ENCODE measurements at places on chromosomes 3 and 15.

GRCh38 chr3:31829826-31830426, 151.1 kb downstream of the OSBPL10 start:
- DNase-seq: no peak

- DNase-seq: peak; percentile 5
Measured at GRCh38 chr3:190911382-190911781, 48.9 kb upstream of the GMNC start.

GRCh38 chr15:69556344-69556743, 103.7 kb downstream of the RPLP1 start:
- DNase-seq: no peak

DNA sequence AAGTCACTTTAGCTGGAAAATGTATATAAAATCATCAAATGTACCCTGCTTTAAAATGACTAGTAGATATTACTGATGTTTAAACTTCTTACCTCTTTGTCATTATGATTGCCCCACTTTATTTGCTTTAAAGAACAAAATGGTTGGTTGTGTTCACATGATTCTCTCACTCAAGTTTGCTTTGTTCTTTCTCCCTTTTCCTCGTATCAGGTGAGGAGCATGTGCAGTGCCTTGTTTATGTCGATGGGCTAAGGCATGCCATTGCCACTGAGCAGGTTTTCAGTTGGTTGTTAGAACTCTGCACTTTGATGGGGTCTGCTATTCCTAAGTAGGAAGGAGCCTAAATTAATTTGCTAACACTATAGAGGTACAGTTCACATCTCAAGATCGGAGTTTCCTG, 5.3 kb downstream of the MAP2K5 start:
- no peak for DNase-seq

DNA sequence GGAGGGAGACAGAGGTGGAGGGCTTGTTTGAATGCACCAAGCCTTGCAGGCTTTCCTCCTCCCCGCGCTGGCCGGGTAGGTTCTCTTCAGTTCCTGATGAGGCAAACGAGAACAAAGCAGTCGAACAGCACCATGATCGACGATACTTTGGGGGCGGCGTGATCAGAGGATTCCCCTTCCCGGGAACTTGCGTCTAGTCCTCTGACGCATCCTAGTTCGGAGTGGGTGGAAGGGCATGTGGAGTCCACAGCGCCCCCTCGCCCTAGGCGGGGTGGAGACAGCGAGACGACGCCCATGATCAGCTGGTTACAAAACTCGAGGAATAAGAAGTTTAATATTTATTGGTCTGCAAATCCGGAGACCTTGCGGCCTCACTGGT, 452 bp upstream of the SV2B start:
- DNase-seq: no peak

- no peak for DNase-seq
Measured at GRCh38 chr3:70603103-70603502, 290.7 kb upstream of the MDFIC2 start.

DNA sequence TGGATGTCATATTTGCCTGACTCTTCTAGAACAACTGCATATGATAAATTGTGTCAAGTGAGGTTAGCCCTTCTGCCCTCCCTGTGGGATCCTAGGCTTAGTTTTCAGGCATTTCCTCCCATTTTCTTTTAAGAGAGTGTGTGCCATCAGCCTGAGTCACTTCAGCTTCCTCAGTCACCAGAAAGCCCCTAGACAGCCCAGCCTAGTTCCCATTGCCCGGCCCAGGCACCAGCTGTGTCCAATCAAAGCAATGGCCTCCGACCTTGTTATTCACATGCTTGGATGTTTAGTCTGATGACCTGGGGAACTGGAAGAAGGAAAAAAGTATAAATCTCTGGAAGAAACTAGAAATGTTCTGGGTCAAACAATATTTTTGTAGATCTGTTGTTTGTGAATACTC, 221.9 kb upstream of the LRIG1 start:
- no peak for DNase-seq

- no peak for DNase-seq
Measured at GRCh38 chr15:39304201-39304841, 276.6 kb upstream of the THBS1 start.

- DNase-seq: no peak
Measured at GRCh38 chr3:164608554-164609276, 469.6 kb downstream of the SI start.

GRCh38 chr15:68330901-68331300, 53.4 kb downstream of the FEM1B start:
- DNase-seq: no peak

- DNase-seq: no peak
Measured at GRCh38 chr15:78768531-78769408, 42.5 kb downstream of the ADAMTS7 start.

- no peak for DNase-seq
Measured at GRCh38 chr3:145522179-145522578, 638.8 kb downstream of the PLOD2 start.

DNA sequence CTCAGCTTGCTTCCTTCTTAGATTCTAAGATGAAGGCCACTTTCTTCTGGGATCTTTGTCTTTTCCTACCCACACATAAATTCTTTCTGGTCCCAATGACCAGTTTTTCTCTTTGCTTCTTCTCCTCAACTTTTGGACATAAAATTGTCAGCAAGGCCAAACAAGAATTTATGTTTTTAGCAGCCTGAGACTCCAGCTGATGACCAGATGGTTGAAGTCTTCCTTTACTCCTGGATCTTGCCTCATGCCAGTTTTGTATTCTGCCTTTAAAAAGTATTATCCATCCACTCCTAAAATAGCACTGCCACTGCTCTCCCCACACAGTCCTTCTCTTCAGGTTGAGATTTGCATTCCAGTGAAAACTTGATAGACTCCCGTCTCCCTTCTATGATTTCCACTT, 236.0 kb downstream of the VPS13C start:
- DNase-seq: no peak

DNA sequence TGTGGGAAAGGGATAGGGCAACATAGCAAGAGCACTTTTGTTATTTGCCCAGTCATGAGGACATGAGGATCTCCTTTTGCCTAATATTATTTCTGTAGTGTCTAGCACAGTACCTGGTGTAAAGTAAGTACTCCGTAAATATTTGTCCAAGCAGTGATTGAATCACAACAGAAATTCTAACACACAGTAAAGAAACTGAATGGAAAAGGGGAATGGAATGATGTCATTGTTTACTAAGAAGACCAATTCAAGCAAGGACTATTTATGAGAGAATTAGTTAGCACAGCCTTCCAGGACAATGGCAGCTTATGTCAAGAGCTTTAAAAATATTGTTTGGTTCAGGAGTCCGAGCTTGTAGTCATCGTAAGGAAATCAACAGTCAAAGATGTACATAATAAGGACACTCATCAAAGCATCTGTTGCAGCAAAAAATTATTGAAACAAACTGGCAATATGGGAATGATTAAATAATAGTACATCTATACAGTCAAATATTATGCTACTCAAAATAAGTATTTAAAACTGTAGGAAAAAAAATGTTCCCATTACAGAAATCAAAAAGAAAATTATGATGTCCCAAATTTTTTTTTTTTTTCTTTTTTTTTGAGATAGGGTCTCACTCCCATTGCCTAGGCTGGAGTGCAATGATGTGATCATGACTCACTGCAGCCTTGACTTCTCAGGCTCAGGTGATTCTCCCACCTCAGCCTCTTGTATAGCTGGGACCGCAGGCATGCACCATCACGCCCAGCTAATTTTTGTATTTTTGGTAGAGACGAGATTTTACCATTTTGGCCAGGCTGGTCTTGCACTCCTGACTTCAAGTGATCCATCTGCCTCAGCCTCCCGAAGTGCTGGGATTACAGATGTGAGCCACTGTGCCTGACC, 17.9 kb downstream of the CAPN7 start:
- DNase-seq: no peak

DNA sequence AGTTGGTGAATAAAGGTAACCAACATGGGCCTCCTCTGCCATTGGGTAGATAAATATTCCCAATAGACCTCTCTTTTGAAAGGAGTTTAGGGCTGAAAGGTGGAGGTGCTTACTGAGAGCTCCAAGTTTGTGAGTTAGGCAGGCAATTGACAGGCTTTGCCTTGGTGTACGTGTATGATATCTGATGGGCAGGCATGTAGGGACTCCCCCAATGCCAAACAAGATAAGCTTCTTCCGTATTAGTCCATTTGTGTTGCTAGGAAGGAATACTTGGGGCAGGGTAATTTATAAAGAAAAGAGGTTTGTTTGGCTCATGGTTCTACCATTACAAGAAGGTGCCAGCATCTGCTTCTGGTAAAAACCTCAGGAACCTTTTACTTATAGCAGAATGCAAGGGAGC, 160.7 kb upstream of the EIF1B start:
- no peak for DNase-seq

DNA sequence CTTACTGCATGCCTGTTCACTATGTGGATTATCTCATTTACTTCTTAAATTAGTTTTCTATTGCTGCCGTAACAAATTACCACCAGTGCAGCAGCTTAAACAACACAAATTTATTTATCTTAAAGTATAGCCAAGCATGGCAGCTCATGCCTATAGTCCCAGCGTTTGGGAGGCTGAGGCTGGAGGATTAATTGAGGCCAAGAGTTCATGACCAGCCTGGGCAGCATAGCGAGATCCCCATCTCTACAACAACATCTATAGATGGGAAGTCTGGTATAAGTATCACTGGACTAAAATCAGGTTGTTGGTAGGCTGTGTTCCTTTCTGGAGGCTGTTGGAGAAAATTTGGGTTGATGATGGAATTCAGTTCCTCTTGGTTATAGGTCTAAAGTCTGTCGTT, 5.1 kb downstream of the SLC2A2 start:
- DNase-seq: no peak

GRCh38 chr3:52606373-52607085, 70.1 kb downstream of the UQCC5 start:
- no peak for DNase-seq

- DNase-seq: no peak
Measured at GRCh38 chr15:72077950-72078349, 40.0 kb downstream of the MYO9A start.

DNA sequence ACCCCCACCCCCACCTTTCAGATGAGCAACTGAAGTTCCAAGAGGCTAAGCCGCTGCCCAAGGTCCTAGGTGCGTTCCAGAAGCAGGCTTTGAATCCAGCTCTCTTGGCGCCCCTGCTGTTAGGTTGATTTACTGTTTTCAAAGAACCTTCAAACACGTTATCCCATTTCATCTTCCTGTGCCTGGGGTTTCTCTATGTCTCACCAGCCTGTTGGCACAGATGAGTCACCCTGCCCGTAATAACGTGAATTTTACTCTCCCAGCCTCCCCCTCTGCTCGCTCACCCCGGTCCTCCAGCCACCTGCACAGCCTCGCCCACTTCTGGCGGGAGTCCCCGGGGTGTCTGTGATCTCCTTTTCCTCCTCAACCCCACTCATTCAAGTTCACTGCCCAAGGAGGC, 13.0 kb upstream of the TSEN2 start:
- DNase-seq: no peak

DNA sequence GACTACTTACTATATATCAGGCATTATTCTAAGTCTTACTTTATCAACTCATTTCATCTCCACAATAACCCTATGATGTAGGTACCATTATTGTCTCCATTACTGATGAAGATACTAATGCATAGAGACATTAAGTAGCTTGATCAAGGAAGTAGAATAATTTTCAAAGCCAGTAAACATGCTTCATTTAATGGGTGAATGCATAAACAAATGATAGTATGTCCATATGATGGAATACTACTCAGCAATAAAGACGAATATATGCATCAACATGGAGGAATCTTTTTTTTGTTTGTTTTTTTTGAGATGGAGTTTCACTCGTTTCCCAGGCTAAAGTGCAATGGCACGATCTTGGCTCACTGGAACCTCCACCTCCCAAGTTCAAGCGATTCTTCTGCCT, 184.9 kb downstream of the FMN1 start:
- no peak for DNase-seq

- DNase-seq: no peak
Measured at GRCh38 chr15:92801774-92802464, 98.2 kb upstream of the CHD2 start.
